Nucleus accumbens (tissue), 56 donors: ENCODE measurements at places on chromosomes 12 and 14.

- DNase-seq: no peak
These were observed 111.2 kb upstream of the FLRT2 start for GRCh38 chr14:85418721-85419120.

GRCh38 chr12:46430340-46430948 is 57.9 kb upstream of the SLC38A2 start:
- DNase-seq: no peak

- no peak for DNase-seq
These were observed 3.2 kb downstream of the BBOF1 start for GRCh38 chr14:74022346-74022745.

- DNase-seq: no peak
These were observed 1.8 kb downstream of the KITLG start for GRCh38 chr12:88578276-88579160.

- no peak for DNase-seq
These were observed 4.6 kb upstream of the SYNE3 start for GRCh38 chr14:95521001-95521400.

- no peak for DNase-seq
These were observed 37.1 kb upstream of the LTBP2 start for GRCh38 chr14:74649167-74649566.

- no peak for DNase-seq
These were observed 14.9 kb upstream of the LRRK2 start for GRCh38 chr12:40209886-40210285.

DNA sequence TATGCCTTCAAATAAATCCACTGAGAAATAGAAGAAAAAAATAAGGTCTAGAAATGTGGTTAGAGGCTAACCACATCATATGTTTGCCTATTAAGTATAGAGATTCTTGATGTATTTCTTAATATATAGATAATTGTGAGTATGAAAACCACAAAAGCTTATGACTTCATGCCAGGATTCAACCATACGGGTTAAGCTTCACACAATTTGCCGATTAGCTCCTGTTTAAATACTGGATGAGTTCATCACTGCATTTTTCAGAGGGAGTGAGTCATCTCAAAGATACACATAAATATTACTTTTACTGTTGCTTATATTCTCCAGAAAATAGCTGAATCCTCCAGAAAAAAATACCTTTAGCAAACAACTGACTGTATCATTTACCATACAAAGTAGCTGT is 79.6 kb downstream of the RPL10L start:
- DNase-seq: no peak

- DNase-seq: no peak
These were observed 176.7 kb downstream of the DACT1 start for GRCh38 chr14:58814466-58814865.

DNA sequence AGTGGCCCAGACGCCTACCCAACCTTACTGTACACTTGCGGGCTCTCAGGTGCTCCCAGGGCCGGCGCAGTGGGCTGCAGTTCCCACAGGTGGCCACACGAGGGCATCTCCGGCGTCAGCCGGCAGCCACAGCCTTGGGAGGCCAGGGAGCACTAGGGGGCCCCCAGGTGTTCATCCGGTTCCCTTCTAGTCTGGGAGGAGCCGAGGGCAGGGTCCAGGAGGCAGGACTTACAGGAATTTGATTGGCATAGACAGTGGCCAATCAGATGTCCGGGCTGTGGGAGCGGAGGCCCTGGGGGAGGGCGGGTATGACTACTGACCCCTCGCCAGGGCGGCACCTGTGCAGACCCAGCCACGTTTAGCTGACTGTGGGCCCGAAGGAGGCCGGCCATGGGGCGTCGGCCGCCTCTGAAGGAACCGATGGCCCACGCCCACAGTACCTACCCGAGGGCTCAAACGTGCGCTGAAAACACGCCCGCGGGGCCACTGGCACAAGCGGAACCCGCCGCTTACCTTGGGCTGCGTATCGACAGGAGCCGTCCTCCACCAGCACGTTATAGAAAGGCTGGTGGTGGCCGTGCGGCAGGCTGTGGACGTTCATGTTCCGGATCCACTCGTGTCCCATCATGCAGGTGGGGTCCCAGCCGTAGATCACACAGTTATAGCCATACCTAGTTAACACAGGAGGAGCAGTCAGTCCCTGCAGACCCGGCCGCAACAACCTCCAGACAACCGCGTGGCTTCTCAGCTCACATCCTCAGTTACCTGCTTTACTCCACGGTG is 34.8 kb downstream of the FBXO21 start:
- DNase-seq: peak; percentile 33

DNA sequence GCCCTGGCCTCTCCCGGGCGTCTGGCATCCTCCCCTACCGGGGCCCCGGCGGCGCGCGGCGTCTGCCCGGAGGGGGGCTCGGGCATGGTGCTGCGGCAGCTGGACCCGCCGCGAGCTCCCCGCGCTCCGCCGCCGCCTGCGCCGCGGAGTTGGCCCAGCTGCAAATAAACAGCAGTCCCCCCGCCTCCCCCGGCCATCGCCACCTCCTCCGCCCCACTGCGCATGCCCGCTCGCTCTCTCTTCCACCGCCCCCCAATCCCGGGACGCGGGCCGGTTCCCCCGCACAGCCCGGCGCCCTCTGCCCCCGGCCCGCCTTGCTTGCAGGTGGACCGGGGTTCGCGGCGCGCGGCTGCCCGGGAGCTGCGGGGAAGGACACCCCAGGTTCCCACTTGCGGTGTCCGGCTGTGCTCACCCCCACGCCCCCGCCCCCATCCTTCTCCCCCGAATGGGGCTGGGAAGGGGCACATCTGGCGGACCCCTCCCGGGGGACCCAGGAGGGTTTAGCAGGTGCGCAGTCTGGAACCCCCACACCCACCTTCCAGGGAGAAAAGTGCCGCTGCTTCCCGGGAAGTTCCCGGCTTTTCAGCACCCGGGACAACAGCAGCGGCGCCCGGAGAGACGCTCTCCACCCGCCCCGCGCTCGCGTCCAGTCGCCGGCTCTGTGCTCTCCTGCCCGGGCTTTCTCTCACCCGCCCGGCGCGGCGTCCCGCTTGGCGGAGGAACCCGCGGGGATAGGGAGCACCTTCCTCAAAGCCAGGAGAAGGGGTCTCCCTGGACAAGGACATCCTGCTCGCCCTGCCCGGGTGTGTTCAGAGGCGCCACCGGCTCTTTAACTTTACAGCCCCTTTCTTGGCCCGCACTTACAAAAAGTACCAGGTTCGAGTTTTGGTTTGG is at the start of gene TMTC1:
TMTC1 (minus strand) TSS at position 170 of the 894 bp plus-strand sequence. CDS start 191 bp downstream, outside the sequence.
- peak; percentile 71 for DNase-seq

DNA sequence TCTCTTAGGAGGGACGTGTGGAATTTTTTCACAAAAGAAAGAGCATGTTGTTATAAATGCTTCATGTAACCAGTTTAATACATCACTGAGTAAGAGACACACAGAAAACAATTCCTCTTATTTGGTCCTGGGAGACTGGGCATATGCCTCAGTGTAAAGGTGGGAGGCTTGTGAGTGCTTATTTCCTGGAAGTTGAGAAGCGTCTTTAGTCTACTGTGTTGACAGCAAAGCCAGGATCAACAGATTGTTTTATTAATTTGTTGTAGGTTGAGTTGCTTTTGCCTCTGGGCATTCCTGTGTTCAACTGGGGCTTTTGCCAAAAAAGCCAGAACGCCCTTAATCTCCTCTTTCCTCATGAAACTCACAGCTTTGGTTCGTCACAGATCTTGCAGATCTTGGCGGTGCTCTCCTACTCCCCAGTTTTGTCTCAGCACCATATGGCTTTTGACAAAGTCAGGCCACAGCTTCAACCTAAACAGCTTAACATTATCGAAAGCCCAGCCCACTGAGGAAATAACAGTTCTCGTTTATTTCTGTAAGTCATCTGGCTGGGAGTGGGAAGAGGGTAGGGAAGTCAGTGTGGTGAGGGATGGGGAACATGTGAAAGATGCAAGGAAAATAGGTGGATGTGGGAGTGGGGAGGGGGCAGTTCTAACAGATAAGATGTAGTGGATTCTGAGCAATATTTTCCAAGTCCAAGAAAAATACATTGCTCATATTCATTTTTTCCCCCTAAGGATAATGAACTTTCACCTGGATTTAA is 227.2 kb downstream of the DACT1 start:
- DNase-seq: no peak

GRCh38 chr14:75905147-75905904 is 76.5 kb downstream of the TGFB3 start:
- no peak for DNase-seq

DNA sequence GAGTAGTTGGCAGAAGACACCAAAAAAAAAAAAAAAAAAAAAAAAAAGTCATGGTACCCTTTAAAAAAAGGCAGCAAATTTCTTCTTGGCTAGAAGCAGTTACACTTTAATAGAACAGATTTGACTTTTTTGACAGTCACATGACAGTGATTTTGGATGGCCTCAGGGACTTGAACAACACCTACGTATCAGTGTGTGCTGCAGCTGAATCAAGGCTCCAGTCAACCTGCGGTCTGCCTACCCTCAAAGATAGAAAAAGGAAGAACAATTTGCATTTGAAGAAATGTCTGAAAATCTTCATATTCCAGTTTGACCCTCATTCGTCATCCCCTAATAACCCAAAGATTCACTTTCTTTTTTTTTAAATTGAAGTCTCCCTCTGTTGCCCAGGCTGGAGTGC is 53.9 kb downstream of the MDM2 start:
- DNase-seq: no peak

- no peak for DNase-seq
These were observed 141.0 kb downstream of the MSRB3 start for GRCh38 chr12:65419284-65420072.

DNA sequence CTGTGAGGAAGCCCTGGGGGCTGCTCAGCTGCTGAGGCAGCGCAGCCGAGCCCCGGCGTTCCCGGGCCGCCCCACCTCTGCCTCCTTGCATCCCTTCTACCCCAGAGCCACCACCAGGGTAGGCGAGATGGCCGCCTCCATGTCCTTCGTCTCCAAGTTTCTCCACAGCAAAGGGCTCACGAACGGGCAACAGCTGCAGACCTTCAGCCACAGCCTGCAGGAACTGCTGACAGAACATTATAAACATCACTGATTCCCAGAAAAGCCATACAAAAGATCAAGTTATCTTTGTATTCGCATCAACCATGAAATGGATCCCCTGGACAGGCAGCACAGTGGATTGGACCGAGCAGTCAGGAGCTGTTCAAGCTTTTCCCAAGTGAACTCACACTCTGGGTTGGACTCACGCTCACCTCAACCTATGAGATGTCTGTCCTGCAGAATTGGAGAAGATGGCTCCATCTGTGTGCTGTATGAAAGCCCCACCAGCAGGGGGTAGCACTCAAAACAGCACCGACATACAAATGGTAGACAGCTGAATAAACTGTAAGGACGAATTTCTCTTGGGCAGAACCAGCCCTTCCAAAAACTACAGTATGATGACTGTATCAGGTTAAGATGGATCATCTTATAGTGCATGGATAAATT is 19.4 kb upstream of the A2M start:
- DNase-seq: no peak
